ENCODE measurements at places on chromosomes 5 and 9.

DNA sequence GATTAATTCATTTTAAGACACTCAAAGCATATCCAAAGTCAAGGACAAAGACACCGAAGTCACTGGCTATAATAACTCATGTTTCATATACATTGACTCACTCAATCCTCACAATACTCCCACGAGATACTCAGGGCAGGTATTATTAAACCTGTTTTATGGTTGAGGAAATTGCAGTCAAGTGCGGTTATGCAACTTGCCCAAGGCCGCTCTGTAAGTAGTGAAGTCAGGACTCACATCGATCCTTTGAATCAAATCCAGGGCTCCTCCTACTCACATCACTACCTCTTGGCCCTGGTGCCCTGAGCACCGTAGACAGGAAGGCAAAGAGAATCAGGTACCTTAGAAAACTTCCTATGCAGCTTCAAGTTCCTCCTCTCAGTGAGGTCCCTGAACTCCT lies 87.8 kb upstream of the APC start:
- no peak for DNase-seq

GRCh38 chr9:106800701-106801270 lies 62.2 kb upstream of the ZNF462 start:
- no peak for DNase-seq

- no peak for DNase-seq
Measured at GRCh38 chr5:67100301-67100700, 96.3 kb downstream of the CD180 start.

DNA sequence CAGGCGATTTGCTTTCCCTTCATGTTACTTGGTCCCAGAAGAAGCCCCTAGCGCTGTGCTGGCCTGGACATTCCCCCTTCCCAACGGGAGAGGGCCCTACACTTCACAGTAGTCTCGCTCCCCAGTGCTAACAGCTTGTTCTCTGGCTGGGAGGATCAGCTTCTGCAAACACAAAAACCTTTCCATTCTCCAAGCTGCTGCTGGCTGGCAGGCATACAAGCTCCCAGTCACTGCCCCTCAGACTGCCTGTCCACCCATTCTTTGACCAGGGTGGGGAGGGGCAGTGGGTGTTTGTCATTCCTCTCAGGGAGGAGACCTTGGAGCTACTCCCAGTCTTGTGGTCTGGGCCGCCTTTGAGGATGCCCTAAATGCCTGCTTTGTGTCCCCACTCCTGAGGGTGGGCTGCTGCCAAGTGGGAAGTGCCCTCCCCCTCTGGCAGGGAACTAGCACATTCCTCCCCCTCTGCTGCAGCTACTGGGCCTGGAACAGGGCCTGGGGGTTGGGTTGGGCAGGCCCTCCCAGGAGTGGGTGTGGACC lies 20.8 kb downstream of the ENHO start:
- DNase-seq, result no peak

DNA sequence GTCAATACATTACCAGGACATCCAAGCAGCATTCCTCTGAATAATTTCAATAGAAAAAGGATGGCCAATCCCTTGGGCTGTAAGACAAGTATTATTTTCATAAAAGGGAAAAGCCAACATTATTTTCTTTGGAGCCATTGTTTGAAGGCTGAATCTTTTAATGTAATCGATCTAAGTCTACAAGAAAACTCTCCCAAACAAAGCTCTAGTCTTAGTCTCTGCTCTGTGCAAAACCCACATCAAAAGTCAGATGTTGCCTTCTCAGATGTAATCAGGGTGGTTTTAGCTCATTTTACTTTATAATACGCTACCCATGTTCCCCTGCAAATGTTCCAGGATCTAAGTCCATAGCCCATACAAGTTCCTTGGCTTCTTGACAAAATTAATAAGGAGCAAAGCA lies 325.6 kb downstream of the TRPM3 start:
- DNase-seq, result no peak

DNA sequence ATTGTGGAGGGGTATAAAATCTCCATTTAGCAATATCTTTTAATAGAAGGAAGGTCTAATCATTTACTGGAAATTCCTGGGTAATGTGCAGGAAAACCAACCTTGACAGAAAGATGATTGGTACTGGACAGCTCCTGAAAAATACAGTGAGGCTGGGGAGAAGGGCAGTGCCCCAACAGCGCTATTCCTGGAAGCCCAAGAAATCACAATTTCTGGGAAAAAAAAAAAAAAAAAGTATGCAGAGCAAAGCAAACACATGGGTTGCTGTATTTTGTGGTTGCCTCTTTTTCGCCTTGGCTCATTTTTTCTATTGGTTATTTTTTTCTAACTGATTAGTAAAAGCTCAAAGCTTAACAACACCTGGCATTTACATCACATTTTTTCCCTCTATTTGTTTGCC lies 249.7 kb downstream of the ENC1 start:
- DNase-seq, result no peak

Data from NCI-H2171 (cell line).